ENCODE measurements at places on chromosomes 2 and 18. TPM values are rescaled to one million over a fixed set of nuclear protein-coding genes. Genes with fewer than 3 reads are reported as not detected.

The OXER1 gene
- total RNA-seq: 0.42 TPM

GRCh38 chr2:59583173-59583765 is 970.2 kb downstream of the BCL11A start:
- no peak overlapping the region for H3K4me3 ChIP-seq
- no peaks in the 10 kb centered on the region for H3K4me1 ChIP-seq
- H3K27me3 ChIP-seq: no peaks in the 10 kb centered on the region

DNA sequence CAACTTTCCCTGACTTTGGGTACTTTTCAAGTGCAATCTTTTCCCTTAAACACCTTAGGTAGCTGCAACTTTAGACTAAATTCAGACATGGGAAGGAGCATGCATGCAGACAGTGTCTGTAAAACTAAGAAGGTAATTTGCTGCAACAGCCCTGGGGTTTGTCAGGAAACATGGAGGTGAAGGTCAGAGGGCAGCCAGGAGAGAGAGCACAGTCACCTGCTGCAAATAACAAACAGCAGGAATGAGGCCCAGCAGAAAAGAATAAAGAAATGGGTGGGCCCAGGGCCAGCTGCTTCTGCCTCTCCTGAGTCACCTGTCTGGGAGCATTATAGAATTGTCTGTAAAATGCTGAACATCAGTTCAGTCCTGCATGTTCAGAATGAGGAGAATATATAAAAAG is 35.2 kb downstream of the MTHFD2 start:
- H3K4me3 ChIP-seq: no peak overlapping the region
- no peak for DNase-seq
- no peak overlapping the region for H3K27ac ChIP-seq
- H3K4me1 ChIP-seq: no peaks in the 10 kb centered on the region

- no peaks in the 10 kb centered on the region for H3K4me1 ChIP-seq
- DNase-seq: no peak
- H3K4me3 ChIP-seq: no peak overlapping the region
These were observed 32.1 kb upstream of the WDR75 start for GRCh38 chr2:189409131-189409530.

GRCh38 chr2:174846218-174846617 is 81.9 kb upstream of the CHRNA1 start:
- peak overlapping the region; percentile 44 for H3K4me3 ChIP-seq
- H3K27ac ChIP-seq: no peak overlapping the region
- no peaks in the 10 kb centered on the region for H3K27me3 ChIP-seq
- H3K4me1 ChIP-seq: peaks cover 23% of the 10 kb centered on the region
- H3K36me3 ChIP-seq: no peaks in the 10 kb centered on the region

DNA sequence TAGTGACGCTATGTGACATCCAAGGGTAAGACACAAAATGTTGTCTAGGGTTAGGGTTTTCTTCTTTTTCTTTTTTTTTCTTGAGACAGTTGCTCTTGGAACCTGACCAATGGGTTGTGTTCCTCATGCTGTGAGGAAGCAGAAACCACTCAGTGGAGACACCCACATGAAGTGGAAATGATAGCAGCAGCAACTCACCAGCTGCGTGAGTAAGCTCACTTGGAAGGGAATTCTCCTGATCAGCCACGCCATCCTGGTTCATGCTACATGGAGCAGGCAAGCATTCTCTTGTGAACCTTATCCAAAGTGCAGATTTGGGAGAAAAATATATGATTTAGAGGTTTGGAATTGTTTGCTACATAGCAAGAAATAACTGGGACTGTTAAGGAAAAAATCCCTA is 863.7 kb downstream of the EPHA4 start:
- no peak overlapping the region for H3K27ac ChIP-seq
- no peak overlapping the region for H3K4me3 ChIP-seq
- H3K36me3 ChIP-seq: no peaks in the 10 kb centered on the region
- no peaks in the 10 kb centered on the region for H3K27me3 ChIP-seq
- H3K4me1 ChIP-seq: no peaks in the 10 kb centered on the region

The FOXD4L1 gene
- 0.17 TPM for total RNA-seq

DNA sequence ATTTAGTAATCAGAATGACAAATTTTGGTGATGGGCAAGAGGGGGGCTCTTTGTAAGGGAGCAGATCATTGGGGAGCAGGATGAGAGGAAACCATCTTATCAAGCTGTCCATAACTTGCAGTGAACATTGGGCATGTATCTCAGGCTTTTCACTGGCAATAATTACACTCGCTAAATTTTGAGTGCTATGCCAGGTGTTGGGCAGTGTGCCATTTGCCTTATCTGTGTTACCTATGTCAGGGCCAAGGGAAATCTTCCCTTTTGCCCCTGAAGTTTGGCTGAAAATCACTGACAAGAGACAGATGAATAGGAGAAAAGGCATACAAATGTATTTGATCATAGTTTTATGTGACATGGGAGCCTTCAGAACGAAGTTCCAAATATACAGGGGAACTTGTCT is 39.0 kb downstream of the NOSTRIN start:
- H3K36me3 ChIP-seq: peaks cover 34% of the 10 kb centered on the region
- H3K4me1 ChIP-seq: no peaks in the 10 kb centered on the region
- no peaks in the 10 kb centered on the region for H3K27me3 ChIP-seq
- no peak overlapping the region for H3K4me3 ChIP-seq

DNA sequence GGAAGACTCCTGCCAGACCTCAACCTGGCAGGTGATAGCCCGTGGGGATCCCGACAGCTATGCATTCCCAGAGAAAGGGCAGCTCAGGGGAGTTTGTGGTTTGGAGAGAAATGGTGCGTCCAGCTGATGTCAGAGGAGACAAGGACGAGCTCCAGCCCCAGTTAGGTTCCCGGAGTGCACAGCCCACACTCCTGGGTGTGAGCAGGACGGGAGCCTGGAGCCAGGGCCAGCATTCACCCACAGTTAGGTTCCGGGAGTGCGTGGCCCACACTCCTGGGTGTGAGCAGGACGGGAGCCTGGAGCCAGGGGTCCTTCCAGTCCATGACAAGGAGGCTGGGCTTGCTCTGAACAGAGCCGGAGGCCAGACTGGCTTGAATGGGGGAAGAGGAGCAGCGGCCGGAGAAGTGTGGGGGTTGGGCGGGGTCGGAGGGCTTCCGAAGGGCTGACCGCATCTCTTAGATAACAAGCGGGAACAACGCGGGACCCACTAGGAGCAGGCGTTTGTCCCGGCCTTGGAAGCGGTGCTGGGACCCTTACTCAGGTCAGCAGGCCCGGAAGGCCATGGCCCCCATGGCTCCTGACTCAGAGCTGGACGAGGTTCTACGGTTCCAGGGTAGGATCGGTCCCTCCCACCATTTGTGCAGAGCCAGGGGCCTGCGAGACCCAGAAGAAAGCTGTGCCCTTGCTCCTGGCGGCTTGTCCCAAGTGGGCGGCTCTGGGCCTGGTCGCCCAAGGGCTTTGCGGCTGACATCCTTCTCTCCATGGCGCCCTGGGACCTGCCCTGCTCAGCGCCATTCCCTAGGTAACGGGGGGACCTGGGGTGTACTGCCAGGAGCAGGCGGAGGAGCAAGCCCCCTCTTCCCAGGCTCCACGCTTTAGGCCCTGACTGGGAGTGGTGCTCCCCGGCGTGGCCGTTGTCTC is 185.6 kb downstream of the RTP5 start:
- H3K4me1 ChIP-seq: no peaks in the 10 kb centered on the region
- H3K36me3 ChIP-seq: no peaks in the 10 kb centered on the region
- no peak for DNase-seq
- H3K4me3 ChIP-seq: no peak overlapping the region
- no peak overlapping the region for H3K27ac ChIP-seq

- peak overlapping the region; percentile 87 for H3K27ac ChIP-seq
- no peaks in the 10 kb centered on the region for H3K36me3 ChIP-seq
- H3K4me1 ChIP-seq: peaks cover 69% of the 10 kb centered on the region
- H3K4me3 ChIP-seq: no peak overlapping the region
These were observed 112.1 kb upstream of the HAAO start for GRCh38 chr2:42904576-42904876.

GRCh38 chr18:52995875-52996274 is 655.9 kb downstream of the DCC start:
- H3K4me1 ChIP-seq: no peaks in the 10 kb centered on the region
- no peaks in the 10 kb centered on the region for H3K36me3 ChIP-seq
- H3K27me3 ChIP-seq: no peaks in the 10 kb centered on the region
- no peak overlapping the region for H3K27ac ChIP-seq
- no peak overlapping the region for H3K4me3 ChIP-seq

- no peaks in the 10 kb centered on the region for H3K4me1 ChIP-seq
- H3K27me3 ChIP-seq: no peaks in the 10 kb centered on the region
- H3K27ac ChIP-seq: no peak overlapping the region
- no peaks in the 10 kb centered on the region for H3K36me3 ChIP-seq
These were observed 27.5 kb downstream of the ARL4C start for GRCh38 chr2:234469251-234469845.
